ENCODE measurements at places on chromosomes 11 and 22.
A peak's percentile ranks its signal among the peaks of the same experiment; 100 is the strongest.

GRCh38 chr11:74677131-74677530, 54.1 kb downstream of the CHRDL2 start:
- no peak for DNase-seq

DNA sequence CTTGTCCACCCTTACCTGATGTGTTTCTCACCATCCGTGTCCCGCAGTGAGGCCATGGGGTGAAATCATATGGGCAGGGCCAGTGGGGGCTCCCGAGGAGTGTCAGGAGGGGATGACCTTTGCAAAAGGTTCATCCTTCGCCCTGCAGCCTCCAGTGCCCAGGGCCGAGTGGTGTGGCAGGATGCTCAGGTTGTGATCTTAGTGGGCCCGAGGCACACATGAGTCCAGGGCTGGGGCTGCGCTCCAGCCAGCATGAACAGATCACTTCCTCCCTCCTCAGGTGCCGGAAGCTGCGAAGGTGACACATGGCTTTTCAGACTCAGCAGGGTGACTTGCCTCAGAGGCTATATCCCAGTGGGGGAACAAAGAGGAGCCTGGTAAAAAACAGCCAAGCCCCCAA, 2.8 kb upstream of the FKBP2 start:
- no peak for DNase-seq

DNA sequence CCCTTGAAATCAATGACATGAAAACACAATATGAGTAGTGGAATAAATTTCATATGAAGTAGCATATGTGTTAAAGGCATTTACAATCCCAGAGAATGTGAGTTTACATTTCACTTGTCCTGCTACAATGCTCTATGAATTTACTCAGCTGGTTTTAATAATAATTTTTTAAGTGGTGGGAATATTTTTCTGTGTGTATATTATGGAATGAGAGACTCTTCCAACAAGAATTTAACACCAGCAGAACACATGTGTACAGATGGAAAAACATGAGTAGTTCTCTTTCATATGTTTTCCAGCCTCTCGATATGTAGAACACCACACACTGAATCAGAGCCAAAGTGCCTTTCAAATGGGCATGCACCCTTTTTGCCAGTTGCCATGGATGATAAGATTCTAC, 170.4 kb downstream of the MAML2 start:
- no peak for DNase-seq

- peak; percentile 40 for DNase-seq
These were observed 43.7 kb downstream of the MED15 start for GRCh38 chr22:20550851-20551744.

- DNase-seq = no peak
These were observed 23.2 kb downstream of the LDLRAD3 start for GRCh38 chr11:35967042-35967441.

GRCh38 chr11:5992604-5993251, 5.9 kb upstream of the OR52L1 start:
- DNase-seq = no peak

- no peak for DNase-seq
These were observed 29.2 kb downstream of the MN1 start for GRCh38 chr22:27772081-27772983.

DNA sequence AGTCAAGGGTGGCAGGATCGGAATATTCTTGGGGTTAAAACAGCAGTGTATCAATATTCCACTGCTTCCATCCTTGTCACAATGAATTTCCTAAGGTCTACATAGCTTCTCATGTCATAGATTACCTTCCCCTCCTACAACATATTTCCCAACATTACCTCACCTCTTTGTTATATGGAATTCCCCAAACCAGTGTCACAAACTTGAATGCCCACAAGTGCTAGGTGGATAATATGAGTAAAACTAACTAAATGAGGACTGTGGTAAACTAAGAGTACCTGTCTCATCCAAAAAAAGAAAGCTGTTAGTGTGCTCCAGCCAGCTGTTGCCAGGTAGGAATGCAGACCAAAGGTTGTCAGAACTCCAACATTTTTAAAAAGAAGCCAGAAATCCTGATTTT, 17.0 kb upstream of the NUCB2 start:
- no peak for DNase-seq

DNA sequence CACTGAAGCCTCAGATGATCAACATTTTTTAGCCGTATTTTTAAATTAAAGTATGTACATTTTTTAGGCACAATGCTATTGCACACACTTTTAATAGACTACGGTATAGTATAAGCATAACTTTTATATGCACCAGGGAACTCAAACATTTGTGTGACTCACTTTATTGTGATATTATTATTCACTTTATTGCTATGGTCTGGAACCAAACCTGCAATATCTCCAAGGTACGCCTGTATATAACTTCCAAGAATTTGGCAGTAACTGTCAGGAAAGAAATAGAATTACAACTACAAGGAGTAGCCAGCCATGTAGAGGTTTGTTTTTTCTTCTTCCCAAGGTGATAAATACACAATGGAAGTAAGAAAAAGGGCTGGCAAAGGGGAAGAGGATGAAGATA, 62.3 kb downstream of the PRR5L start:
- DNase-seq = no peak

DNA sequence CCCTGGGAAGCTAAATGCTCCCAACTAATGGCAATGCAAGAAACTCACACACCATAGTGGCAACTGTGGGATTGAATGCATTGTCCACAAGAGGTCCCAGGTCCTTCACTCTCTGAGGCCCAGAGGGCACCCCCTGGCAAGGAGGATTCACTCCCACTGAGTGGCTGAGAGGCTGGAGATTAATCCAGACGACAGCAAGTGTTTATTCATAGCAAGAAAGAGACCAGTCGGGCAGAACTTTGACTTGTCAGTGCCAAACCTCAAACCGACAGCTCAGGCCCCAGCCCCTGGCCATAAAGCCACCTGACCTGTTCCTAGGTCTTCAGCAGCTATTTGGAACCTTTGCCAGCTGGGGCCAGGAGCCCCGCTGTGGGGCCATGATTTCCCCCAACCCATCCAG, 54.5 kb upstream of the MPEG1 start:
- no peak for DNase-seq

DNA sequence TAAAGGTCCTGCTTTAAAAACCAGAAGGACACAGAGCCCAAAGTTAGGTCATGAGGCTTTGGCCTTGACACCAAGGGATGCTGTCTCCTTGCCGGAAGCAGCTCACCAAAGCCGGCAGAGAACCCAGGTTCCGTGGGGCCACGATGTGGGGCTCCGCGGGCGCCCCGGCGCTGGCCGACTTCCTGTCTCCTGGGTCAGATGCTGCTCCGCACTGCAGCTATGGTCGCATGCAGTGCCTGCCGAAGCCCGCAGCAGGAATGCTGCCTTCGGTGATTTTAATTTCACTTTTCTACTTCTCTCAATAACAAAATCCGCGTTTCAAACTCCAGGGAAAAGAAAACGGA, 454 bp upstream of the OTUB1 start:
- DNase-seq = peak; percentile 49

DNA sequence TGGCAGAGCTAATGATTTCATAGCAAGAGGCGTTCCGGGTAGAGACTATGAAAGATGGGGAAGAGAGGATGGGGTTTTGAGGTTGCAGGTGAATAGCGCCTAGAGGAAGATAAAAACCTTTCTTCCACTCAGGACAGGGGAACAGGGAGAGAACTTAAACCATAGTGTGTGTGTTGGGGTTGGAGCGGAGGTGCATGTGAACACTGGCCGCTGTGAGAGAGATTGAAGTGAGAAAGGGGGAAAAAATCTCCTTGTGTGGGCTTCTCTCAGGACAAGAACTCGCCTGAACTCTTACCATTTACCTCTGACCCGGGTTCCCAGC, 3.4 kb downstream of the BSX start:
- DNase-seq = no peak

DNA sequence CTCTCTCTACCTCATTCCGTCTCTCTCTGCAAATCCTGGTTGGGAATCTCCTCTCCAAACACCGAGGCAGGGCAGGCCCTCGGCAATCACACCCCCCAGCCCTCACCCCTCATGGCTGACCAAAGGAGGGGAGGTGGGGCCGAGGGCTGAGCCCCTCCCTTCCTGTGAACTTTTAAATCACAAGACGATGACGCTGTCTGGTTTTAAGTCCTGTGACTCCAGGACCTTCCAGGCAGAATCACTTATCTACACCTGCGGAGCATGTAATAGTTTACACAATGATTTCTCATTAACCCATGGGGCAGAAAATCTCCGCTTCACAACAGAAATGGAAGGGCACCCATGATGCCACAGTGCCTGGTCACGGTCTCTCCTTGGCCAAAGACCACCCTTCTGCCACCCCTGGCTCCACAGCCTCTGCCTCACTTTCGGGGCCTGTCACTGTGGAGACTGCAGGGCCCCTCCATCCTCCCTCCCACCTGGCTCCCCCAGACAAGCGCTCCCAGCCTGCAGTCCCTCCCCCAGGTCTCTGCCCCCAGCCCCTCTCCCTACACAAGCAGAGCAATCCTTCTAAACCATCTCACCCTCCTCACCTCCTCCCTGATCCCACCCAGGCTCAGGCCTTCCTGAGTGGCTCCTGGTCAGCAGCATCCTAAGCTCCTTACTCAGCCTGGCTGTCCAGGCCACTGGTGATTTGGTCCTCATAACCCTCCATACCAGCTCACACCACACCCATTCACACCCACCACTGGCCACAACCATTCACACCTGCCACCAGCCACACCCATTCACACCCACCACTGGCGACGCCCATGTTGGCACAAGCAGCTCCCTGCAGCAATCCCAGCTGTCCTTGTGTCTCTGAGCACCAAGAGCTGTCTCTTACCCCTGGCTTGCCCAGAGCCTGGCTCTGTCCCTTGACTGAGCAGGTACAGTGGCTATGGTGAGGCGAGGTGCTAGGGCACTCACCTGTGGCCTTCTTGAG, 30.7 kb upstream of the ARFGAP3 start:
- DNase-seq = no peak

- DNase-seq = no peak
These were observed 4.4 kb downstream of the CALCA start for GRCh38 chr11:14967581-14968243.

GRCh38 chr11:70477176-70477575, 78.8 kb downstream of the CTTN start:
- DNase-seq = no peak

- DNase-seq = no peak
These were observed 9.3 kb upstream of the GLB1L3 start for GRCh38 chr11:134266841-134267251.

DNA sequence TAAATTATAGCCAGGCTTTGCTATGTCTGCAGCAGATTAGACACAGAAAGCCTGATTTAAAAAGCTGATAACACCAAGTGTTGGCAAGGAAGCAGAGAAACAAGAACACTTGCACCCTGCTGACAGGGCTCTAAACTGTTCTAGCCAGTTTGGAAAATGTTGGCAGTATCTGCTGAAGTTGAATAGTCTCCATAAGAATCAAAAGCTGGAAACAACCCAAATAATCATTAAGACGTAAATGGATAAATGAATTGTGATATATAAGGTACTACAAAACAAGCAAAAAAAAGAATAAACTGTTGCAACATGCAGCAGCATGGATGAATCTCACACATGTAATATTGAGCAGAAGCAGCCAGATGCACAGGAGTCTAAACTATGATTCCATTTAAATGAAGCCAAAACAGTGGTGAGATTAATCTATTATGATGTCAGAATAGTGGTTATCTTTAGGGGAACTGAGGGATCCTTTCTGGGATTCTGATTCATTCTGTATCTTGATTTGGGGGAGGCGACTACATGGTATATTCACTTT, 40.4 kb upstream of the ADORA2A start:
- DNase-seq = no peak

DNA sequence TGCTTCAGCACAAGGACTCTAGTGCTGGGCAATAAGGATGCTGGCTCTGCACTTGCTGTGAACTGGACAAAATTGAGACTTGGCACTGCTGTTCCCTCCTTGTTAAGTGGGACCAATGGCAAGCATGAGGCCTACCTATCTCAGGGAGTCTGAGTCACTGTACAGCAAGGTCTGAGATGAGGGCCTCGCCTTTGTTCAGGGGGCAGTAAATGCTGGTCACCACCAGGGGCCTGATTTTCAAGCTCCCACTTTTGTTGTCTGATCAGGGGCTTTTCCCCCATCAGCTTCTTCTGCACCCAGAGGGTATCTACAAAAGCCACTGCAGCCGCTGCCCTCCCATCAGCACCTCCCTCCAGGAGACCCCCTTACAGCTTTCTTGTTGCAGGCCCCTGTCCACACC, 22.8 kb downstream of the DHCR7 start:
- no peak for DNase-seq

DNA sequence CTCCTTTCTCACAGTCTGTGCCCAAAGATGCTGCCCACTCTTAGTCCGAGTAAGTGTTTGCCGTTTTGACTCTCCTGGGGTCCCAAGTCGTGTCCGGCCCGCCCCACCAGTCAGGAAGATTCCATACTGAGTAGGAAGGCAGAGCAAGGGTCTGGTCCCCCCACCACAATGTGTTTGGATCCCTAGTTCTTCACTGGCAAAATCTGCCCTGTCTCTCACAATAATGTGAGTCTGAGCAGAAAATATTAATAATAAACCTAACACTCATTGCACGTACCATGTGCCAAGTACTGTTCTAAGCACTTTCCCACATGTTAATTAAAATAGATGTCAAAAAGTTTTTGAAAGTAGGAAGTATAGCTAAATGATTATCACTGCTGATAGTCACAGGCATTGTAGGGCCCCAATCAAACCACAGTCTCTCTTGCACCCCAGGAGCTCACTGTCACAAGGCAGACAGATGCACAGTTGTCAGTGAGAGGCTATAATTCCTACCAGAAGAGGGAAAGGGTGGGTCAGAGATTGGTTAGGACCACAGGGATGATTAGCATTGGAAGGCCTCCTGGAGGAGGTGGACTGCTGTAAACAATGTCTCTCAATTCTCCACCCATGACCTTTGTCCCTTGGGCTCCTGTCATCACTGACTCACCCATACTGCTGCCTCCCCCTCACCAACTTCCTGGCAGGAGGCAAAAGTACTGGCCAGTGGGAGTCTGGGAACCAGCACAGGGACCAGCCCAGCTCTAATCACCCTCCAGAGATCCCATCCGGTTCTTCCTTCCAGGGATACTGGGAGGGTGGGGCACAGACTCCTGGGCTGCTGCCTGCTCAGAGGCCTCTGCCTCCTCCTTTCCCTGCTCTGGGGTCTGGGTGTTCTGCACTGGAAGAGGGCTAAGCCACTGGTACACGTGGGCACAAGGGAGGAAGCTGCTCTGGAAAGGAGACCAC, 1.0 kb upstream of the POLD4 start:
- DNase-seq = no peak

- no peak for DNase-seq
These were observed 6.4 kb upstream of the MUC6 start for GRCh38 chr11:1042626-1043562.
